ENCODE measurements at places on chromosomes 2 and 18.

- no peak for DNase-seq
Measured at GRCh38 chr2:43980902-43981301, 14.9 kb downstream of the LRPPRC start.

GRCh38 chr18:53911200-53911599 lies 313.3 kb downstream of the MBD2 start:
- no peak for DNase-seq

DNA sequence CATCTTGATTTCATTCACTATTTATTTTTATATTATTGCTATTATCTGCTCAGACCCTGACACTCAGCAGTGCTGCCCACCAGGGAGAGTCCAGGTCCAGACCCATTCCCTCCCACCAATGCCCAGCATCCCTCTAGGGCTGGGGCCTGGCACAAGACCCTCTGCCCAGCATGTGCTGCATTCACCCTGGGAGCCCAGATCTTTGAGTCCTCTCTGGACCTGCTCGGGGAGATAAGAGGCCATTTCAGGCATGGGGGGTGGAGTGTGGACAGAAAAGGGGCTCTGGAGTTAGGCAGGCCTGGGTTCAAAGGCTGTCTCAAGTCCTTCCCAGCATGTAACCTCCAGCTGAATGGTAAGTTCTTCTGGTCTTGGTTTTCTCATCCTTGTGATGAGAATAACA lies 209.6 kb downstream of the CYP26B1 start:
- no peak for DNase-seq

DNA sequence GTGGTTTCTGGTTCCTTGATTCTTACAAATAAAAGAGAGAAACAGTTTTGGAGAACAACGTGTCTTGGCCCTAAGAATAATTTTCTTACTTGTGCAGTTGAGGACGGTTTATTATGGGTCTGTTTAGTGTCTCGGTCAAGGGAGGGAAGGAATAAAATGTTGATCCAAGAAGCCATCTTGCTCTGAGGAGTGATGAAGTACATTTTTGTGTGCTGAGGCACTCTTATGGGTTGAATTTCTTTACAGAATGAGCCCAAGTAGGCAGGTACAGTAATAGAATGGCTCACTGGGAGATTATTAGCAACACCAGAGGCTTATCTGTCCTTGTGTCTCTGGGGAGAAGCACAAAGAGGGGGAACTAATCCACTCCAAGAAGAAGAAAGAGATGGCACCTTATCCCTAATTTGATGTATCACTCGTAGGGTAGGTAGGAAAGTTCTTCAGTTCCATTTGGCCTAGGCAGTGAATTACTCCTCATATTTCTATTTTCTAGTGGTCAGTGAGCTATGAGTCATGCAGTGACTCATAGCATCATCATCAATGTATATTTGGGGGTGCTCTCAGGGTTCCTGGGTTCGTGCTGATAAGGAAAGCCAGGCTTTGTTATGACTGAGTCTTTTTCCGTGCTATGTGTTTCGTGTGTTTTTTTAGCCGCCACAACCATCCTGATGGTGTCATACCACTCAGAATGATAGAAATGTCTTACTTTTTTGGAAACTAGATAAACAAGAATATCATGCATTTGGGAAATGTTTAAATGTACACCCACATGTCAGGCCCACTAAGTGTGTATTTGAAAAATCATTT lies 250.1 kb upstream of the CTAGE1 start:
- no peak for DNase-seq

- DNase-seq: no peak
Measured at GRCh38 chr2:226838722-226839121, 2.9 kb downstream of the RHBDD1 start.

GRCh38 chr2:123648016-123648415 lies 377.1 kb upstream of the CNTNAP5 start:
- no peak for DNase-seq

GRCh38 chr2:142596334-142597088 lies 281.0 kb upstream of the KYNU start:
- no peak for DNase-seq

DNA sequence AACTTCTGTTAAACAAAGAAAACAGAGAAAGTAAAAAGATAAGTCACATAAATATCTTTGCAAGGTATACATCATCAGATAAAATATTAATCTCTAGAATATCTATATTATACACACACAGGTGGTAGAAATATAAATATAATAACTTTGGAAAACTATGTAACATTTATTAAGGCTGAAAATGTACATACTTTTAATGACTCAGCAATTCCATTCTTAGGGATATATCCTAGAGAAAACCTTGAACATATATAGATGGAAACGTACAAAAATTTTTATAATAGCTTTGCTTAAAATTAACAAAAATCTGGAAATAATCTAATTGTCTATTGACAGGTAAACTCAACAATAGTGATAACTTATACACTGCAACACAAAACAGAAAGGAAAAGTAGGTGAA lies 381.3 kb downstream of the GPD2 start:
- DNase-seq: no peak

DNA sequence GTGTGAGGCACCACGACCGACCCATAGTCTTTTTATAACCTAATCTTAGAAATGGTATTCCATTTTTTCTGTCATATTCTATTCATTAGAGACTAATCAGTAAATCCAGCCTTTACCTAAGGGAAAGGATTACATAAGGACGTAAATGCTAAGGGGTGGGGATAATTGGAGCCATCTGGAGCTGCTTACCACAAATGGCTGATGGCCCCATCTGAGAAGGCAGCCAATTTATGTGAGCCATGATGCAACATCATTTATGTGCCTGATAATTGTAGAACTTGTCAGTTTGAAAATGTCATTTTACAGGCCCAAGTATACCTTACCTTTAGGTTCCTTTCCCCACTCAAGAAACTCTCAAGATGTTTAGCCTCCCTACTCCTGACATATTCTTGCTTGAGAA lies 44.0 kb downstream of the ARHGEF33 start:
- DNase-seq: no peak
